Activated T-cell treated with anti-CD3 and anti-CD28 coated beads, Interleukin-2, amount 50 U/mL, for 24 hours (primary cell): ENCODE measurements at places on chromosomes 2 and 18.

- H3K4me1 ChIP-seq, result no peaks in the 10 kb centered on the region
- no peak overlapping the region for H3K4me3 ChIP-seq
- no peaks in the 10 kb centered on the region for H3K36me3 ChIP-seq
- H3K27ac ChIP-seq, result no peak overlapping the region
- H3K27me3 ChIP-seq, result peaks cover 4% of the 10 kb centered on the region
Observed at GRCh38 chr2:95301876-95302641, 4.9 kb downstream of the KCNIP3 start.

- H3K4me1 ChIP-seq, result no peaks in the 10 kb centered on the region
- H3K27ac ChIP-seq, result no peak overlapping the region
- peaks cover 10% of the 10 kb centered on the region for H3K27me3 ChIP-seq
- no peak overlapping the region for H3K4me3 ChIP-seq
- no peak for DNase-seq
- no peaks in the 10 kb centered on the region for H3K36me3 ChIP-seq
Observed at GRCh38 chr18:22524783-22525182, 107.1 kb upstream of the CTAGE1 start.

DNA sequence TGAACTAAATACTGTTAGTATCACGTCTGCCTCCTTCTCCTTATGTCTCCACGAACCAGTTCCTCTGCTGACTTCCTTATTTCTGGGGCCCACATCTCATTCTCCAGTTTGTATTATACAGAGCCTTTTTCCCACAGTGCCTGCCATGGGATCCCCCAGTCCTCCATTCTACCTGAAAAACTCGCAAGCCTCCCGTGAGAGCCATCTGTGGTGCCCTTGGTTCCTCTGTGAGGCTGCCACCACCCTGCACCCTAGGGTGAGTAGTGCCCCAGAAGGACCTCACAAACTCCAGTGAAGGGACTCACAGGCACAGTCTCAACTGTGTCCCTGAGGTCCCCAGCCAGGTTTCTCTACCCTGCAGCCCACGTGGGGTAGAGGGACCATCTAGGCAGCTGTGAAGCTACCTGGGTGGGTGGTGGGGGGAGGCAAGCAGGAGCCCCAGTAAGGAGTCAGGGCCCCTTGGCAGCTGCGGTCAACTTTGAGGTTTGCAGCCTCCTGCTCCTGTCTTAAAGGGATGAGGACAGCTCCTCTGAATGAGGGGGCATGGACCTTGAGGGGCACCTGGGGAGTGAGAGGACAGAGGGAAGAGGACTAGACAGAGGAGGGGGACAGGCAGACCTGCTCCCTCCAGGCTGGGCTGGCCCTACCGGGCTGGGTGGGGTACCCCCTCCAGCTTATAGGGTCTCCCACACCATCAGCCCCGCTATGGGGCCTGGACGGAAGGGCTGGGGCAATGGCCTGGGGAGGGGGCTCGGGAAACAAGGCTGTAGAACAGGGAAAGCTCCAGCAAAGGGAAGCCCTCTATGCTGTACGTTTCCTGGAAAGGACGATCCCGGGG is 1.0 kb downstream of the PSTPIP2 start:
- H3K4me1 ChIP-seq, result peaks cover 49% of the 10 kb centered on the region
- peaks cover 11% of the 10 kb centered on the region for H3K36me3 ChIP-seq
- H3K27ac ChIP-seq, result peak overlapping the region; percentile 81
- H3K27me3 ChIP-seq, result no peaks in the 10 kb centered on the region
- peak overlapping the region; percentile 82 for H3K4me3 ChIP-seq
- DNase-seq, result peak; percentile 59

GRCh38 chr2:190138032-190138431 is 75.5 kb upstream of the MSTN start:
- no peaks in the 10 kb centered on the region for H3K27me3 ChIP-seq
- H3K27ac ChIP-seq, result no peak overlapping the region
- H3K4me3 ChIP-seq, result no peak overlapping the region
- H3K36me3 ChIP-seq, result peaks cover 6% of the 10 kb centered on the region
- H3K4me1 ChIP-seq, result no peaks in the 10 kb centered on the region

- peak; percentile 85 for DNase-seq
- H3K4me1 ChIP-seq, result peaks cover 45% of the 10 kb centered on the region
- no peaks in the 10 kb centered on the region for H3K36me3 ChIP-seq
- H3K4me3 ChIP-seq, result peak overlapping the region; percentile 73
- H3K27me3 ChIP-seq, result no peaks in the 10 kb centered on the region
Observed at GRCh38 chr2:39227628-39228412, 15.9 kb downstream of the CDKL4 start.
